ENCODE measurements at places on chromosomes 5 and 9.

- peaks cover 6% of the 10 kb centered on the region for H3K4me1 ChIP-seq
- H3K4me3 ChIP-seq: no peak overlapping the region
- H3K36me3 ChIP-seq: no peaks in the 10 kb centered on the region
- no peak for DNase-seq
- H3K27ac ChIP-seq: peak overlapping the region; percentile 76
Measured at GRCh38 chr9:18485714-18486113, 11.8 kb downstream of the ADAMTSL1 start.

DNA sequence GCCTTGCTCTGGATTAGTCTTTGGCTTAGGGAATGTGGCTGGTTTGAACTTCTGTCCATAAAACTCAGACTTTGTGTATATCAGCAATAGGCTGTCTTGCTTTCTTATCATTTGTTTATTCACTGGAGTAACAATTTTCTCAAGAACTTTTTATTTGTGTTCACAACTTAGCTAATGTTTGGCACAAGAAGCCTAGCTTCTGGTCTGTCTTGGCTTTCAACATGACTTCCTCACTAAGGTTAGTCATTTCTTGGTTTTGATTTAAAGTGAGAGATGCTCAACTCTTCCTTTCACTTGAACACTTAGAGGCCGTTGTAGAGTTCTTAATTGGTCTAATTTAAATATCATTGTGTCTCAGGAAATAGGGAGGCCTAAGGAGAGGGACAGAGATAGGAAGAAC is 4.9 kb downstream of the FBXO38 start:
- H3K27me3 ChIP-seq: no peaks in the 10 kb centered on the region
- peaks cover 19% of the 10 kb centered on the region for H3K36me3 ChIP-seq
- H3K27ac ChIP-seq: peak overlapping the region; percentile 2
- peaks cover 58% of the 10 kb centered on the region for H3K4me1 ChIP-seq

DNA sequence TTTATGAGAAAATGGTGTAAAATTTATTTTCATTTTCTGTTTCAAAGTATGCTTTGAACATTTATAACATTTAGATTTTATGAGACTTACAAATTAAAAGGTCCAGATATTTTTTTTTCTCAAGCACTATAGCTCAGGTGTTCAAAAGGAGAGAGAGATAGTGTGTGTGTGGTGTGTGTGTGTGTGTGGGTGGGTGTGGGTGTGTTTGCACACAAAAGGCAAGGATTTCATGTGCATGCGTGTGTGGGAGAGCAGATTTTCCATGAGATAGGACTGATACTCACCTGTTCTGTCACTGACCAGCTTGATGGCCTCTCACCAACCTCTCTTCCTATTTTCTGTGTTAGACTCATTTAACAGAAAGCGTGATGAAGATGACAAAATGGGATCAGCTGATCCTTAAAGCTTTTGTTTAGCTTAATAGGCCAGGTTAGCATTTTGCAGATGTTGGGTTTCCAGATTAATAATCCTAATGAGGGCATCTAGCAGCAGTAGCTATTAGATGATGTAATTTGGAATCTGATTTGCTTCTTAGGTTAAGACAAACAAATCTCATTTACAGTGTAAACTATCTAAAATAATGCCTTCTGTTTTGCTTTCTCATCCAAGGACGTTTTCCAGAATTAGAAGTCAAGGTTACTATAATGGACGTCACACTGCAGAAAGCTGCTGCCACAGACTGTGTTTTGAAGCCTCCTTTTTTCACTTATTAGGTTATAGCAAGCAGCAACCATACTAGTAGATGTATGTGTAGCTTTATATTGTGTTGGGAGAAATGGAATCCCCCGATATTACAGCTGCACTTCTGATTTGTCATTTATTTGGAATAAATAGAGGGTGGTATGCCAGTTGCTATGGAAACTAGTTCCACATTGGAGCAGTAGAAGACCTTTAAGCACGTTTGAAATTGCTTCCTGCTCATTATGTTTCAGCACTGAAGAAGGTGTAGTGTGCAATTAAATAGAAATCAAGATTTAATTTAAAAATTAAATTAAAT is 355.6 kb downstream of the TAF11L14 start:
- H3K4me1 ChIP-seq: no peaks in the 10 kb centered on the region
- peak overlapping the region; percentile 23 for H3K27ac ChIP-seq
- H3K4me3 ChIP-seq: no peak overlapping the region
- no peaks in the 10 kb centered on the region for H3K36me3 ChIP-seq
- DNase-seq: no peak
- H3K27me3 ChIP-seq: no peaks in the 10 kb centered on the region

DNA sequence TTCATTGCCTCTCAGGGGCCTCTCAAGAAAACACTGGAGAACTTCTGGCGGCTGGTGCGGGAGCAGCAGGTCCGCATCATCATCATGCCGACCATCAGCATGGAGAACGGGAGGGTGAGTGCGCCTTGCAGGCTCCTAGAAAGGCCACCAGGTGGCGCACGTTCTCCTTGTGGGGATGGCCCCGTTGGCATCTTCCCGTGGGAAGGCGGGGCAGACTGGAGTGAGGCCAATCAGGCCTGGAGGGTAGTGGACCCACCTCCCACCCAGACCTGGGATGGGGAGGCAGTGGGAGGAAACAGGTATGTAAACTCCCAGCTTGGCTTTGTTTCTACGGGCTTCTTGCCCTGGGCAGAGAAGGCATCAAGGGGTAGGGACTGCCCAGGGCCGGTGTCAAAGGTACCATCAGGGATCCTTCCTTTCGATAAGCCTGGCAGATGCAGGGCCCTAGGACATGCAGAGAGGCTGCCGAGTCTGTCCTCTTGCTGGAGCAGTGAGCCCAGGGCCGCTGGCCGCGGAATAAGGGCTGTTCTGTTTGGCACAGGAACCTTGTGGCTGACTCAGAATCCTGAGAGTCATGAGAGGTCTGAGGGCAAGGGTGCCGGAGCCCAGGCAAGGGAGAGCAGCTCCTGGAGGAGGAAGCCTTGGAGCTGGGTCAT is 18.9 kb upstream of the SPTLC1 start:
- no peaks in the 10 kb centered on the region for H3K36me3 ChIP-seq
- H3K4me3 ChIP-seq: peak overlapping the region; percentile 72
- H3K4me1 ChIP-seq: peaks cover 17% of the 10 kb centered on the region
- peaks cover 45% of the 10 kb centered on the region for H3K27me3 ChIP-seq
- peak; percentile 91 for DNase-seq
- H3K27ac ChIP-seq: no peak overlapping the region

DNA sequence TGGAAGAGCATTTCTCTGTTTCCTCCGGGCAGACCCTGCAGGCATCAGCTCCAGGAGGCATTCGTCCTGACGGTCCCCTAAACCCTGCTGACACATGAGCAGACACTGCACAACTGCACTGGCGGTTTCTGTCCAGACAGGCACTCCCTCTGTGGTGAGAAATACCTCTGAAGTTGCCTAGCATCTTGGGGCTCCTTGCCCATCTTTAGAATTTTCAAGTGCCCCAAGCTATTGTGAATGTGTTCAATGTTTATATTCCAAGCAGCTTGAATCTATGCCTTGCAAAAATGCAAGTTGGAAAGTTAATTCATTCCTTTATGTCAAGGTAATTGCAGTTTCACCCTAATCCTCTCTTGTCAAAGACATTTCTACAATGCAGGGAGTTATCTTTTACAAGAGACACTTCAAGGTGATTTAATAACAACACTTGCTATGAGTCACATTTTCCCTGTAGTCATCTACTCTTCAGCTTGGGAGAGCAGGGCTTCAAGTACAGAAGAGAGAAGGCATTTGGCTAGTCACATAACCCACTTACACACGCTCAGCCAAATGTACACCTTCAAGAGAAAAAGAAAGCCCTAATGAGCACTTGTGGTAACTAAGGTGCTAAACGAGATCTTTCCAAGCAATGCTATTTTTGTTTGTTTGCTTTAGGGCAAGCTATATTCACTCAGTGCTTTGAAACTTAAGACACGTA is 302.5 kb downstream of the MLLT3 start:
- H3K27me3 ChIP-seq: peaks cover 6% of the 10 kb centered on the region
- H3K36me3 ChIP-seq: no peaks in the 10 kb centered on the region
- no peak overlapping the region for H3K4me3 ChIP-seq
- peak overlapping the region; percentile 26 for H3K27ac ChIP-seq
- no peak for DNase-seq

- peaks cover 50% of the 10 kb centered on the region for H3K4me1 ChIP-seq
- peaks cover 47% of the 10 kb centered on the region for H3K36me3 ChIP-seq
- peak overlapping the region; percentile 96 for H3K4me3 ChIP-seq
Measured at GRCh38 chr9:112378328-112379176, 1.4 kb upstream of the HSDL2 start.

DNA sequence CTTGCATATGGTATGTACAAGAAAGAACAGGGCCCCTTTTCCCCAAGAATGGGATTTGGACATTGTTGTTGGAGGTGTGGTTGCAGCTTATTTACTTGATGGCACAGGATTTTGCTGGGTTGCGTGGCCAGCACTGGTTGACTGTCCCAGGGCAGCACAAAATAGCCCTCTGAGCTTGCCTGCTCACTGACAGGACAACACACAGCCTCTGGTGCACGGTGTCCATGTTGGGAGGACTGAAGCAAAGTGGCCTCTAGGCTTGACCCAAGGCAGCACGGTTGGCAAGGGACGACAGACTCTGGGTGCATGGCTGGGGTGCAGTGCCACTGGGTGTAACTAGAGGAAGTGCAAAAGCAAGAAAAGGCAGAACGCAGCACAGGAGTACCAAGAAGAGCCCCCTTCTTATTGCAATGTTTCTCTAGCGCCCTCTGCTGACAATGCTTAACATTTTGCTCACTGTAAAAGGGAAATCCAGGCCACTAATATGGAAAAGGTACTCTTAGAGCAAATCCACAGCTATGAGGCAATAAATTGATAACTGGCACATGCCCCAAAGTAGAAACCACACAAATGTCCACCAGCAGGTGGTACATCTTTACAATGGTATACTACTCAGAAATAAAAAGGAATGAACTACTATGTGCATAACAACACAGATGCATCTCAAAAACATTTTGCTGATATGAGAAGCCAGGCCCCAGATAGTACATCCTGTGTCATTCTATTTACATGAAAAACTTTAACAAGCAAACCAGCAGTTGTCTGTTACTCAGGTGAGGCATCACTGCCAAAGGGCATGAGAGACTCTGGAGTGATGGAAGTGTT is 47.4 kb upstream of the BARX1 start:
- no peak overlapping the region for H3K27ac ChIP-seq
- no peak overlapping the region for H3K4me3 ChIP-seq
- peak; percentile 64 for DNase-seq
- no peaks in the 10 kb centered on the region for H3K36me3 ChIP-seq
- no peaks in the 10 kb centered on the region for H3K4me1 ChIP-seq

GRCh38 chr5:124522992-124523391 is 223.4 kb downstream of the ZNF608 start:
- H3K27me3 ChIP-seq: no peaks in the 10 kb centered on the region
- H3K4me1 ChIP-seq: peaks cover 11% of the 10 kb centered on the region
- no peak overlapping the region for H3K27ac ChIP-seq
- peaks cover 12% of the 10 kb centered on the region for H3K36me3 ChIP-seq
- no peak overlapping the region for H3K4me3 ChIP-seq
- DNase-seq: no peak

DNA sequence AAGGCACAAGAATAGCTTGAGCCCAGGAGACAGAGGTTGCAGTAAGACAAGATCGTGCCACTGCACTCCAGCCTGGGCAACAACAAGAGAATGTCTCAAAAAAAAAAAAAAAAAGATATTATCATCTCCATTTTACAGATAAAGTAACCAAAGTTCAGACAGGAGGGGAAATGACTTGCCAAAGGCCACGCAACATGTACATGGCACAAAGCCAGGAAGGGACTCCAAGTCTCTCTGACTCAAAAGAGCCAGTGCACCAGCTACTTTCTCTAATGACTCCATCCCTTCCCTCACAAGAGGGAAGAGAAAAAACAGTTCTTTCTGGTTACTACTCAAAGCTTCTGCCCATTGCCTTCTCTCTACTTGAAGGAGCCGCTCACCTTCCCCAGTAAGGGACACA is 34.1 kb downstream of the SIL1 start:
- no peak for DNase-seq
- peak overlapping the region; percentile 91 for H3K27ac ChIP-seq
- H3K4me3 ChIP-seq: no peak overlapping the region
- H3K4me1 ChIP-seq: peaks cover 70% of the 10 kb centered on the region

GRCh38 chr5:155485386-155485785 is 471.8 kb downstream of the KIF4B start:
- no peaks in the 10 kb centered on the region for H3K36me3 ChIP-seq
- no peaks in the 10 kb centered on the region for H3K27me3 ChIP-seq
- H3K4me3 ChIP-seq: no peak overlapping the region

- no peak overlapping the region for H3K27ac ChIP-seq
- H3K4me3 ChIP-seq: no peak overlapping the region
- H3K27me3 ChIP-seq: peaks cover 13% of the 10 kb centered on the region
- no peak for DNase-seq
Measured at GRCh38 chr9:114784721-114785279, 21.0 kb downstream of the TNFSF15 start.

GRCh38 chr9:132457504-132458236 is 47.7 kb downstream of the CFAP77 start:
- H3K36me3 ChIP-seq: no peaks in the 10 kb centered on the region
- DNase-seq: peak; percentile 49
- H3K4me3 ChIP-seq: peak overlapping the region; percentile 70
- H3K27ac ChIP-seq: peak overlapping the region; percentile 90
- peaks cover 8% of the 10 kb centered on the region for H3K27me3 ChIP-seq
- H3K4me1 ChIP-seq: peaks cover 45% of the 10 kb centered on the region

DNA sequence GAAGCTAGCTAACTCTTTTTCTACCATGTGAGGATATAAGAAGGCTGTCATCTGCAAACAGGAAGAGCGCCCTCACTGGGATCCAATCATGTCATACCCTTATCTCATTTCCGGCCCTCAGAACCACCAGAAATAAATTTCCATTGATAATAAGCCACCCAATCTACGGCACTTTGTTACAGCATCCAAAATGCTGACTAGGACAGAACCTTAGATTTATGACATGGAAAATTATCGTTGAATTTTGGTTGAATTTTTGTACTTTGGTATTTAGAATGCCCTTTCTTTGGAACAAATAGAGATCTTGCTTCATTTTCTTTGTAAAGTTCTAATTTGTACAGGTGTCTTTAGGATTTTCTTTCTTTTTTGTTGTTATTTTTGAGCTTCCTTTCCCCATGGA is 53.3 kb upstream of the CYLC2 start:
- H3K4me1 ChIP-seq: no peaks in the 10 kb centered on the region
- H3K27ac ChIP-seq: no peak overlapping the region
- H3K36me3 ChIP-seq: no peaks in the 10 kb centered on the region
- H3K27me3 ChIP-seq: no peaks in the 10 kb centered on the region
